Amygdala (tissue), 56 donors: ENCODE measurements at places on chromosomes 2 and 18.
A peak's percentile ranks its signal among the peaks of the same experiment; 100 is the strongest.

GRCh38 chr18:50039746-50040145, 155.2 kb downstream of the MYO5B start:
- no peak for DNase-seq

GRCh38 chr2:12109363-12110017, 363.1 kb downstream of the LPIN1 start:
- DNase-seq = no peak

GRCh38 chr2:202376460-202377206, 506 bp downstream of the BMPR2 start:
- DNase-seq = peak; percentile 27

DNA sequence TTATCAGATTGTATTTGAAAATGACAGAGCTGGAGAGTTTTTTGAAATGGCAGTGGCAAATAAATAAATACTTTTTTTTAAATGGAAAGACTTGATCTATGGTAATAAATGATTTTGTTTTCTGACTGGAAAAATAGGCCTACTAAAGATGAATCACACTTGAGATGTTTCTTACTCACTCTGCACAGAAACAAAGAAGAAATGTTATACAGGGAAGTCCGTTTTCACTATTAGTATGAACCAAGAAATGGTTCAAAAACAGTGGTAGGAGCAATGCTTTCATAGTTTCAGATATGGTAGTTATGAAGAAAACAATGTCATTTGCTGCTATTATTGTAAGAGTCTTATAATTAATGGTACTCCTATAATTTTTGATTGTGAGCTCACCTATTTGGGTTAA, 30.9 kb downstream of the CD28 start:
- DNase-seq = no peak

DNA sequence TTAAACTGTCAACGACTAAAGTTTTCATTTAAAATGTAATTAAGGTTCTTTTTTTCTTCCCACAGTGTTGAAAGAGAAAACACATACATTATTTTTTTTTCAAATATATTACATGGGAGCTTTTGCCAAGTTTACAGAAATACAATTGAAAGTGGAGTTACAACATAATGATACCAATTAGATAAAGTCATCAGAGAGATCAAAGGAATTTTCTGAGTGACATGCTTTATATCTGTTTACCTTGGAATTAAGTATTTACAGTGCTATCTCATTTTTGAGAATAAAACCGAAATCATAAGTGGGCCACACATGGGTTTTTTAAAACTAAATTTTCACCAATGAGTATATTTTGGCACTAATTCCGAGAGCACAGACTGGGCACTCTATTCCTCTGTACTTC, 165.2 kb downstream of the RAPGEF4 start:
- no peak for DNase-seq

DNA sequence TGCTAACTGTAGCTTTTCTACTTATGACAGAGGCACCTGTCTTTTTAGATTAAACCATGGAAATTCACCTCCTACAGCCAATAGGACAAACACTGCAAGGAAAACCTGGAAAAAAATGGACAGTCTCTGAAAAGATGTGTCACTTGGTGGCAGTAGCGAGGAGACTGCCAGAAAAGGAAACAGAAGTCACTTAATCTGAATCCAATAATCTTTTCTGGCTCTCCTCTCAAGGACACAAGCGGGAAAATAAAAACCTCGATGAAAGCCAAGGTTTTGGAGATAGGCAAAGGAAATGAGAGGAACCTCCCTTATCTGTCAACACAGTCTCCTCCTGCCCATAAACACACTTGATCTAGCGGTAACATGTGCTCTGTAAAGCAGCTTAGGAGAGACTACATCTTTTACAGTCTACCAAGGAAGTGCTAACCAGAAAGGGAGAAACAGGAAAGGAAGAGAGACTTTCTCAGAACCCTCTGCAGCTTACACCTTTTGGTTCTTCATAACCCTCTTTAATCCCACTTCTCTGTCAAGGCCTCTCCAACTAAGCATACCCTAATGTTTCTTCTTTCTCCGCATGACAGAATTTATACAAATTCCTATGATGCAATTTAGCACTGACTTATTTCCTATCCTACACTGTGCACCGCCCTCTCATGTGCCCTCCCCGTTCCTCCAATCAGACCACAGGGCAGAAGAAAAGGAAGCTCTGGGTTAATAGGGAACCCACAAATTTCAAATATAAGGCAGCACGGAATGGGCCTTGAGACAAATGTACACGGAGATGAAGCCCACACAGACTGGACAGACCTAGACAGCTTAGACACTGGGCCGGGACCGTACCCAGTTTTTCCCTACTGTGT, 52.8 kb downstream of the CLASP1 start:
- no peak for DNase-seq

- DNase-seq = no peak
These were observed 158.2 kb upstream of the MYCN start for GRCh38 chr2:15782009-15782751.

GRCh38 chr2:195863564-195863963, 205.1 kb downstream of the DNAH7 start:
- no peak for DNase-seq

DNA sequence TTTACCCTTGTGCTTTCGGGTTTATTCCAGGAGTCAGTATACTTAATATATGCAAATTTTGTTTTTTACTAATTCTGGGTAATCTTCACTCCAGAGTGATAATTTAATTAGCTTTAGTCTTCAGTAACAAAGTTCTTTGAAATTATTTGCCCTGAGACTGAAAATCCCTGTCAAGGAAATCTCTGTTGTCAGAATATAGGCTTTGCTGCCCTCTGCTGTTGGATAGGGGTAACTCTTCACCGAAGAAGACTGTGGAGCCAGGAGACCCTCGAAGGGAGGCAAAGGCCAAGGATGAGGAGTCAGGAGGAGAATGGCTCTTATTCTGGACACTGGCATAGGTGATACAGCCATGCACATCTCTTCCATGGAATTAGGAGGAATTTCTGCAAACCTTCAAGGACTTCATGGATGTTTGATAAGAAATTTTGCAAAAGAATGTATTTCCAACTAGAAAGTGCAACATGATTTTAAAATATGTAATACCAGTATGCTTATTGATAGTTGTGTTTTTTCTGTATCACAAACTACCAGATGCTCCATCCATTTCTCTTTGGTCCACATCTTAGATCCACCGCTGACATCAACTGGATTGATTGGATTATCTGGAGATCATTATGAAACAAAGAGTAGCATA, 182.3 kb downstream of the RDH14 start:
- DNase-seq = peak; percentile 39

DNA sequence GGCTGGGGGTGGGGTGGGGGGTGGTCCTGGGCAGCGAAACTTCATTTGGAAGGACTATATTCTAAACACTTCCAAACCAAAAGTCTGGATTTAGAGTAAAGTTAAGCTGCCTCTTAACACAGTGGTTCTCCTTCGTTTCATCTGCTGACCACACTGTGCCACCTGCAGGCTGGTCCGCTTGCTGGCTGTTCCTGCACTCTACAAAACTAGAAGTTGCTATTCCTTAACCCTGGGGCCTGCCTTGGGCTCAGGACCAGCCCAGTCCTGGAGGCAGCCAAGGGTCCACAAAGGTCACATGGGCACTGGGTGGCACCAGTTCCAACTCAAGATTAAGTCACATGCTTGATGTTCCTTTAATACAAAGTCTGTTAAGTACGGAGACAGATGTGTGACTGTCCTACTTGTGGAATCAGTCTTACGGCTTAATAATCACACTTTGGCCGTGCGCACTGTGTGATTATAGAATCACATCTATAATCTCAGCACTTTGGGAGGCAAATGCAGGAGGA, 195.4 kb downstream of the FAM210A start:
- DNase-seq = peak; percentile 29

DNA sequence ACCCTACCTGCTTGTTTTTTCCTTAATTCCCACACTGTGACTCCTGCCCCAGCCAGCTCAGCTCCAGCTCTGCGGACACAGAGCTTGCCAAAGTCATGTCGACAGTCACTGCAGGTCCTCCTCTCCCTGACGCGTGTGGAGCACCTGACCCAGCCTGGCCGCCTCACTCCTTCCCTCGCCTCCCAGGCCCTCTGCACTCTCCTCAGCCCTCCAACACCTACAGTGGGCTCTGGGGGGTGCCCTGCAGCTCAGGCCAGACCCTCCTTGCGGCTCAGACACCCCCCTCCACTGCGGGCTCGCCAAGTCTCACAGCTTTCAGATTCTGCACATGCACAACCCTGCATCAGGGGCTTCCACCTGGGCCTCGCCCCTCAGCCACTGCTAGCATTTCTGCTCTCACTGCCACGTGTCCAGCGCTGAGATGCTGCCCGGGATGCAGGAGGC, 68.3 kb downstream of the NDUFA10 start:
- DNase-seq = no peak

DNA sequence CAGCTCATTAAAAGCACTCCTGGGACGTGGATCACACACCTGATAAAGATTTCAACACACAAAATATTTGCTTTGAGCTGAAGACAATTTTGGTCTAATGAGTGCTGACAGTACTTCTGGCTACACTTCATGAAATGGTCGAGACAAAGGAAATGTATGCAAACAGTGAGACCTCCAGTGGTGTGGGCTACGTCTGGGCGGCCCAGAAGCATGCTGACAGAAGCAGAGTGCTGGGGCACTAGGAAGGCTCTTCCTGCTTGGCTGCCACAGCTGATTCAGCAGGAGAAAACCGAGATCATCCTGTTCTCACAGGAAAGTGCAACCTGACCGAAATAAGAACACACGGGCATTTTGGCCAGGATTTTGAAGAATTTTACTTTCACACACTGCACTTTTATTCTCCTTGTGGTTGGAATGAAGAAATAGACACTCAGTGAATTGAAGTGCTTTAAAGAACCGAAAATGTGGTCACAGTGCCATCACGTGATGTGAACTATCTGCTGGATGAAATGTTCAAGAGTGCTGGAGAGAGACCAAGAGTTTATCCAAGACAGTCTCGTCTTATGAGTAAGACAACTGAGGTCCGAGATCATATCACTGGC, 149.5 kb downstream of the CCBE1 start:
- no peak for DNase-seq

DNA sequence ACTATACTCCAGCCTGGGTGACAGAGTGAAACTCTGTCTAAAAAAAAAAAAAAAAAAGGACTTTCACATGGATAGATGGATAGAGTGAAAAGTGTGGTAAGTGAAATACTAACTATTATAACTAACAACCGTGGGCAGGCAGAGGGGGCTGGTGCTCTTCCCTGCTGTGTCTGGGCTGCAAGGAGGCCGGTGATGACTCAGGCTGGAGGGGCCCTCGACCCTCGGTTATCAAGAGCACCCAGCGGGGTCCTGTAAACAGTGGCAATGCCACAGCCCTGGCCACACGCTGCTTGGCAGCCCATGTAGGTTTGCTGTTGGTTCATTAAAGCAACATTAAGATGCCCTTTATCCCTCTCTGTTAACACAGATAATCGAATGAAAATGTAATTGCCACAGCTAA, 184.8 kb upstream of the RAB12 start:
- no peak for DNase-seq

DNA sequence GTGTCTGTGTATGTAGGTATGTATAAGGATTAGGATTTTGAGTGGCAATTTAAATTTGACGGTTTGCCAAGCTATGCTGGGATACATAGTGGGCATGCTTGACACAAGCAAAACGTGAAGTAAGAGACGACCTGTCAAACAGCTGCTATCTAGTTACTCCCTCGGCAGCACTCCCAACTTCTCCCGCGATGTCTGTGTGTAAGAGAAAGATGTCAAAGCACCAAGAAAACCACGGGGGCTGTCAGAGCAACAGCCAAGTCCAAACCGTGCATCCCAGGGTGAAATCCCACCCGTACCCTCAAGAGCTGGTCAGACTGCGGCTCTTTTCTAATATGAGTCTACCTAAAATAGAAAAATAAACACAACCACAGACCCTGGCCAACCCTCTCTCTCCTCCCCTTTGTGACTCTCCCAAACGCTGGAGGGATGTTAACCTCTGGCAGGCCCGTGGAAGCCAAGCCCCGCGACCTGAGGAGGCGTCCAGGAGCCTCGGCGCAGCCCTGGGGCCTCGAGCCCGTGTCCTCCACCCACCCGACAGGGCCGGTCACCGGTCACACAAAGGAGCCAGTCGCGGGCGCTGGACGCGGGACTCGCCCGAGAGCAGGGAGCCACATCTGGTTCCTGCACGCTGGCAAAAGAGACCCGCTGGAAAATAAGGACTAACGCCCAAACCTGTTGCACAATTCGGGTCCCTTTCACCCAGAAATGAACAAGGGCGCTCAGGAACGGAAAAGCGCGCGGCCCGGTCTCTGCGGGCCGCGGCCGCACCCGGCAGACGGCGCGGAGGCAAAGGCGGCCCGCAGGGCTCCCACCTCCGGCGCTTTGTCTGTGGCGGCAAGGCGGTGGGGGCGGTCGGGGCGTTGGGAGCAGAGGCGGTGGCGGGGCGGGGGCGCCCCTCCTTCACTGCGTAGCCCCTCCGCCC, 925 bp downstream of the SESTD1 start:
- peak; percentile 6 for DNase-seq

- DNase-seq = no peak
These were observed 1779.7 kb upstream of the CELF4 start for GRCh38 chr18:39345321-39345720.

DNA sequence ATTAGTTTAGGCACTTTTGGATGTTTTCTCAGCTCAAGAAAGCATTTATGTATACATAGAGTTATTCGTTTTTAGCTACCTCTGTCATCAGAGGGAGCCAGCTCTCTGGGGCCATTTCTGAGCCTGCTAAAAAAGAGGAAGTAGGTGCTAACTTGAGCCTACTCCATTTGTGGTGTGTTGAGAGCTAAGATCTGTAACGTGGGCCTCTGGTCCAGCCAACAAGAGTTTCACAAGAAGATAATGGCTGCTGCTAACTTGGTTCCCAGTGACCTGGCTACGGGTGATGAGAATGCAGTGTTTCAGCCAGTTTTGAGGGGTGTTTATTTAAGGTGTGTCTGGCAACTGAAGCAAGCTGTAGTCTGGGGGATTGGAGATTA, 182.5 kb downstream of the PRKCE start:
- DNase-seq = no peak

DNA sequence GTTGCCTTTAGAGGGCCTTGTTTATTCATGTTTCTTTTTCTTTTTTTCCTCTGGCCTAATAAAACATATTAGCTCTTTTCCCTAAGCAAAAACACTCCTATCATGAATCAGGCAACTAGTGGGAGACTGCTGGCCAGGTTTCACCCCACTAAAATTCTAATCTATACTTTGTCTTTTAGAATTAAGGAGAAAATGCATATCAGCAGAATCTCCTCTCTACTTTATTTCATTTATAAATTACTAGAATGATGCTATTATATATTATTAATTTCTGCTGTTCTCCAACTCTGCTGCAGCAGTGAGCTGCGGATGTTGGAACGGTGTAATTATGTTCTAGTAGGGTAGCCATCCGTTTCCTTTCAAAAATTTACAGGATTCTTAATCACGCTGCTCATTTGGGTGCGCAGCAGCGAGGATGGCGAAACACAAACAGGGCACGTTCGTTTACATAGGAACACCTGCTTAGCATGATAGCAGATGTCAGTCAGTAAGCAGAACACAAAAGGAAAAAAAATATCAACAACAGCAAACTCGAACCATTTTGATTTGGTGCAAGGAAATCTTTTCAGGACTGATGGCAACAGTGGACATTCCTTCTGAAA, 30.5 kb downstream of the ZEB2 start:
- no peak for DNase-seq
